ENCODE measurements at places on chromosomes 12 and 14. TPM values are rescaled to one million over a fixed set of nuclear protein-coding genes. Genes with fewer than 3 reads are reported as not detected.

Gene PAPLN
- 2.0 TPM for total RNA-seq

Gene KRT77
- not detected for total RNA-seq

Gene PGF
- 3.5 TPM for total RNA-seq

Gene SLCO1B1
- 0.17 TPM for total RNA-seq

Gene SLC35F4
- 0.14 TPM for total RNA-seq

Gene TMEM263
- total RNA-seq: 37.6 TPM

Gene BHLHE41
- 0.78 TPM for total RNA-seq

Gene AKAP5
- 1.1 TPM for total RNA-seq

Gene GNB3
- total RNA-seq: 7.0 TPM

Gene GLRX5
- 53.3 TPM for total RNA-seq

Gene PKP2
- 103 TPM for total RNA-seq

Gene PRH2
- total RNA-seq: not detected

Gene PTCSC3
- total RNA-seq: not detected

Gene GPD1
- 2.1 TPM for total RNA-seq

Gene KSR2
- 1.8 TPM for total RNA-seq

Gene GRIP1
- 40.4 TPM for total RNA-seq

Gene GPR68
- 0.87 TPM for total RNA-seq

Gene PTGER2
- 1.1 TPM for total RNA-seq

Gene MYH6
- 0.04 TPM for total RNA-seq

Gene GPX2
- total RNA-seq: 13.9 TPM

Gene TXNDC16
- 25.0 TPM for total RNA-seq

Gene SERPINA4
- 5.9 TPM for total RNA-seq

Gene SLC16A7
- total RNA-seq: 6.5 TPM

Gene ASB2
- not detected for total RNA-seq

Gene CARMIL3
- total RNA-seq: 4.9 TPM

Gene ACVRL1
- total RNA-seq: not detected

Gene COL2A1
- total RNA-seq: 446 TPM

Gene OAS1
- not detected for total RNA-seq

Gene CLEC14A
- 0.17 TPM for total RNA-seq

Gene KRT74
- not detected for total RNA-seq

Gene RFX4
- not detected for total RNA-seq

Gene TTC9
- total RNA-seq: 9.0 TPM

Gene RDH12
- total RNA-seq: 1.7 TPM
